ENCODE measurements at places on chromosomes 6 and 20. TPM values are rescaled to one million over a fixed set of nuclear protein-coding genes. Genes with fewer than 3 reads are reported as not detected.

PEDS1 gene
- total RNA-seq = 7.1 TPM

DNA sequence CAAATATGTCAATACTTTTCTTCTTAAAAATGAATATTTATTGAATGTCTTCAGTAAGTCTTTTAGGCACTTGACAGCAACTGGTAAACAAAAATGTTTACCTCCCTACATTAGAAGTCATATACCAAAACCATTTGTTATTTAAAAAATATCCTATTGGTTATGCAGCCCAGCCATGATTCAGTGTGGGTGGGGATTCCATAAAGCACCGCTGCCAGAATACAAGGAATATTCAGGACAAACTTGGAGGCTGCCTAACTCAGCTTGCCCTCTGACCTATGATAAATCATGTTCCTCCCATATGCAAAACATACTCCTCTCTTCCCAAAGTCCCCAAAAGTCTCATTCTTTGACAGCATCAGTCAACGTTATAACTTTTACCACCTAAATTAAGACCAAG lies 486.8 kb upstream of the IRAK1BP1 start:
- no peak for DNase-seq

TREM1 gene
- total RNA-seq = 1.6 TPM

GRCh38 chr6:132235596-132236280 lies 165.5 kb downstream of the MOXD1 start:
- no peak for DNase-seq

GRCh38 chr6:134626086-134626485 lies 308.2 kb upstream of the SGK1 start:
- no peak for DNase-seq

GRCh38 chr6:123091091-123091895 lies 95.3 kb downstream of the CLVS2 start:
- DNase-seq = no peak

- DNase-seq = no peak
Measured at GRCh38 chr6:134980846-134981245, 30.9 kb upstream of the ALDH8A1 start.

GATA5 gene
- total RNA-seq = not detected

DNA sequence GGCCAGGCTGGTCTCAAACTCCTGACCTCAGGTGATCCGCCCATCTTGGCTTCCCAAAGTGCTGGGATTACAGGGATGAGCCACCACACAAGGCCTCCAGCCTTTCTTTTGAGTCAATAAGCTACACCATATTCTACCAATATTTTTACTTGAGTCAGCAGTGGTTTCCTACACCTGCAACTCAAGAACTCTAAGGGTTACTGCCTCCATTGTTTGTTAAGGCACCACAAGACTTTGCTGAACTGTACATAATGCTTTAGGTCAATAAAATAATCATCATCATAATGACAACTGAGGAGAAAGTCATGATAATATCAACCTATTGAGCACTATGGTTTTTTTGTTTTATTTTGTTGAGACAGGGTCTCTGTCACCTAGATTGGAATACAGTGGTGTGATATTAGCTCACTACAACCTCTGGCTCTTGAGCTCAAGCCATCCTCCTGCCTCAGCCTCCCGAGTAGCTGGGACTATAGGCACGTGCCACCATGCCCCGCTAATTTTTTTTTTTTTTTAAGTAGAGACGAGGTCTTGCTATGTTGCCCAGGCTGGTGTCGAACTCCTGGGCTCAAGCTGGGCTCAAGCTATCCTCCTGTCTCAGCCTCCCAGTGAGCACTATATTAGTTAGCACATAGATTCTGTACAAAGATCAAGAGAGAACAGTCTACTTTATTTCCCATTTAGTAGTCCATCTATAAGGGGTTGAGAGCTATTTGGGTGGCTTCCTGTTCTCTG lies 34.9 kb upstream of the ZMYND8 start:
- no peak for DNase-seq

DNA sequence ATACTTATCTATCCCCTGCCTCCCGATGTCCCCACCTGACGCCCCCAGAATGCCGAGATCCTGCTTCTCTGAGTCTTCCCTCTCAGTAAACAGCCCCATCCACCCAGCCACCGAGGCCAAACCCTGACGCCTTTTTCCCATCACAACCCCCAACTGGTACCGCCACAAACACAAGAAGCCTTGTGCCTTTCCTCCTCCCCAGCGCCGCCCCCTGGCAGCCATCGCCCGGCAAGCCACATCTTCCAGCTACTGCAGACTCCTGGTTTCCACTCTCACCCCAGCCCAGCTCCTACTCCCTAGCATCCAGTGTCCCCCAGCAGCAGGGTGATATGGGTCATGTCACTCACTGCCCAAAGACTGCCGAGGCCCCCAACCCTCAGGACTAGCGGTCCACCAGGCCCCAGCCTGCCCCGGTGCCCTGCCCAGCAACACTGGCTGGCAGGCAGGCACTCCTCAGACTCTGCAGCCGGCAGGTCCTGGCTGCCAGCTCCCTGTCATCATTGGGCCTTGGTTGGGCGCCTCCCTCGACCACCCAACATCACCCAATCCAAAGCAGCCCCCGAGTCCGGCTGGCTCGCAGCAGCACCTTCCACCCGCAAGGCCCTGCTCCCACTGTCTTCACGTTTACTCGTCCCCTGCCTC lies 11.2 kb downstream of the TCFL5 start:
- no peak for DNase-seq

GRCh38 chr6:20652299-20653084 lies 118.2 kb downstream of the CDKAL1 start:
- no peak for DNase-seq

MUC21 gene
- total RNA-seq = not detected

GRCh38 chr6:27757307-27757706 lies 154.9 kb downstream of the OR2B2 start:
- DNase-seq = no peak

SIM1 gene
- 2.5 TPM for total RNA-seq

ATXN1 gene
- 52.6 TPM for total RNA-seq

- DNase-seq = no peak
Measured at GRCh38 chr6:149160943-149161342, 156.6 kb upstream of the TAB2 start.

LSM14B gene
- 32.7 TPM for total RNA-seq

DNA sequence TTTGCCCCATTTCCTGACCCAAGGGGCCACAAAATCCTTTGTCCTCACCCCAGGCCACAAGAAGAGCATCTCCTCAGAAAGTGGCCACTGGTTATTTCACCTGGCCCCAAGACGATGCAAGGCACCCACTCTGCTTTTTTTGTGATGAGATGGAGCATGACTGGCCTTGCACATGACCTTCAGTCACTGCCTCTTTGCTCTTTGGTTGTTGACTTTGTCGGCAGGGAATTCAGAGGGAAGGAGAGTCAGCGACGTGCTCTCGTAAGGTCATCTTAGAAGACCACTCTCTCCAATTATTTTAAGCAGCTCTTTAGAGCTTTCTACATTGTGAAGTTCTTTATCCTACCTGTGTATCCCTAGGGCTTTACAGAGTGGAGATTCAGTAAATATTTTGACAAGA lies 306.7 kb downstream of the PLCB1 start:
- no peak for DNase-seq

SPTLC3 gene
- total RNA-seq = 32.3 TPM

GRCh38 chr6:158322400-158322723 lies 10.1 kb downstream of the TULP4 start:
- DNase-seq = no peak

DNA sequence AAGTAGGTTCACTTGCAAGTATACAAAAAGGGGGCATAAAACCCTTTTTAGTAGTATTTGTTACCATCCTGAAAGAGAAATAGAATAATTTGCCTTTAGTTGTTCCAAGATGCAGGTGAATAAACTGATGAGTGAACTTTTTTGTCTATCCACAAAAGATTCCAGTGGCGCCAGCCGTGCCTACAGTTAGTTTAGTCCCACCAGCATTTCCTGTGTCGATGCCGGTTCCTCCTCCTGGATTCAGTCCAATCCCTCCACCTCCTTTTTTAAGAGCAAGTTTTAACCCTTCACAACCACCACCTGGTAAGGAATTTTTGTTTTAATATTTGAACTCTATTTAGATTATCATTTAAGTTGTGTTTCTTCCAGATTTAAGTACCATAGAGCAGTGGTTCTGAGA lies 90.9 kb downstream of the SCAF8 start:
- DNase-seq = no peak

GRCh38 chr20:58911970-58912369 lies 59.5 kb downstream of the GNAS start:
- no peak for DNase-seq

GRCh38 chr6:6331946-6332601 lies 11.6 kb upstream of the F13A1 start:
- DNase-seq = peak; percentile 31

SUMO4 gene
- 6.5 TPM for total RNA-seq

DNA sequence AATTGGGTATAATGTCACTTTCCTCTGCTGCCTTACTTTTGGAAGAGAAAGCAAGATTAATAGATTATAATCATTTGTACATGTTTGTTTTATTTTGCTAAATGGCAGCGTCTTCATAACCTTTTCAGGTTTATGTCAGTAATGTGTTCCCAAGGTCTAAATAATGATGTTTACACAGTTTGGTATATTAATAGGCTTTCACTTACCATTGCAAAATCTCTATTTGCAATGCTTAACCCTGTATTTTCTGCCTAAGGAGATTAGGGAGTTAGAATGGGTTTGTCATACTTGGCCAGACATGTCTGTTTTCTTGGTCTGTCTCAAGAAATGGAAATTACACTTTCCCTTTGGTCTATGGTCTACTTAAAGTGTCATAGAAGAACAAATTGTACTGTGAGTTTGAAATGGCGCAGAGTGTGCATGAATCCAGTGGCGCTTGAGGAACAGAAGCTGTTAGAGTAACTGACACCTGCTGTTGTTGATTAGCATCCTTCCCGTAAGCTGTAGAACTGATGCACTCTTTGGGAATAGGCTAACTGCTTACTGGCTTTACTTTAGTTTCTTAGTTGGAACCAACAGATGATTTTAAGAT lies 261.1 kb downstream of the SAMD5 start:
- no peak for DNase-seq

DNA sequence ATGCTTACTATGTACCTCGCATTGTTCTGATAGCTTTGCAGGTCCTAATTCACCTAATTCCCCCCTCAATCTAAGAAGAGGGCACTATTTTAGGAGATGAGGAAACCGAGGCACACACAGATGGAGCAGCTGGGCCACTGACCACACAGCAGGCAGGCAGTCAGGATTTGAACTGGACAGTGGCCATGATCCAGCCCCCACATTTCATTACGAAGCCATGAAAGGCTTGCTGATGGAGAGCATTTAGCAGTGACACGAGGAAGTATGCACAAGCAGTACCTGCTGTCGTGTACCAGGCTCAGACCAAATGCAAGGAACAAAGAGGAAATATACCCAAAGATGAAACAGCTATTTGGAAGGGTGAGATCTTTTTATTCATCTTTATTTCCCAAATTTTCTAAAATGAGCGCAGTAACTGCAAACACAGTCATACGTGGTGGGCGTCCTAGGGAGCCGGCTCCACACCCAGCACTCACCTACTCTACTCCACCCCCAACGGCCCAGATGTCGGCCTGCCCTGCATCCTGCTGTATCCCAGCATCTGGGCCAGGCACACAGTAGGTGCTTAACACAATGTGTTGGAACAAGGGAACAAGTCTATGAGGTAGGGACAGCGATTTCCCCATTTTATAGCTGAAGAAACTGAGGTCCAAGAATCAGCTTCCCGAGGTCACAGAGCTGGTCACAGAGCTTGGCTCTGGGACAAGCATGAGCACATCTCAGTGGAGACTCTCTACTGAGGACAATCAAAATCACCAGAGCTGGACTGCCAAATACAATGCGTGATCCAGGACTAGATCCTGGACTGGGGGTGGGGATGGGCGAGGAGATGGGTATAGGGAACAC lies 15.0 kb downstream of the PREX1 start:
- DNase-seq = no peak

- no peak for DNase-seq
Measured at GRCh38 chr6:102126488-102126887, 733.0 kb downstream of the GRIK2 start.

TINAG gene
- total RNA-seq = 0.20 TPM

NFATC2 gene
- total RNA-seq = 6.0 TPM

GRCh38 chr20:44491635-44492395 lies 16.1 kb downstream of the TTPAL start:
- no peak for DNase-seq

HDGFL1 gene
- not detected for total RNA-seq

SPATS1 gene
- not detected for total RNA-seq

RING1 gene
- total RNA-seq = 18.8 TPM

DNA sequence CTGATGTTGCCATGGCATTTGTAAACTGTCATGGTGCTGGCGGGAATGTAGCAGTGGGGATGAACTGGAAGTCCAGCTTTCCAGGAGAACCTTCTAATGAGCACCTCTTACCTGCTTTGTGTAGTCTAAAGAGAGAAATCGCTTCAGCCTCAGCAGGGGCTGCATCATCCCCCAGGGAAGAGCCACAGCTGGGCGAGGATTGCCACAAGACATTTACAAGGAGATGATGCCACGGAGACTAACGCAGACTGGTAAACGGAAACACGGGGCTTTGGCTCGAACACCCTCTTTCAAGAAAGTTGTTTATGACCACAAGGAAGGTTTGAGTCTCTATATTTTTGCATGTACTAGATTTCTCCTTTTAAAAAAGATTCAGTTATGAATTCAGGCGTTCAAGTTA lies 72.9 kb downstream of the CDH26 start:
- no peak for DNase-seq

DNA sequence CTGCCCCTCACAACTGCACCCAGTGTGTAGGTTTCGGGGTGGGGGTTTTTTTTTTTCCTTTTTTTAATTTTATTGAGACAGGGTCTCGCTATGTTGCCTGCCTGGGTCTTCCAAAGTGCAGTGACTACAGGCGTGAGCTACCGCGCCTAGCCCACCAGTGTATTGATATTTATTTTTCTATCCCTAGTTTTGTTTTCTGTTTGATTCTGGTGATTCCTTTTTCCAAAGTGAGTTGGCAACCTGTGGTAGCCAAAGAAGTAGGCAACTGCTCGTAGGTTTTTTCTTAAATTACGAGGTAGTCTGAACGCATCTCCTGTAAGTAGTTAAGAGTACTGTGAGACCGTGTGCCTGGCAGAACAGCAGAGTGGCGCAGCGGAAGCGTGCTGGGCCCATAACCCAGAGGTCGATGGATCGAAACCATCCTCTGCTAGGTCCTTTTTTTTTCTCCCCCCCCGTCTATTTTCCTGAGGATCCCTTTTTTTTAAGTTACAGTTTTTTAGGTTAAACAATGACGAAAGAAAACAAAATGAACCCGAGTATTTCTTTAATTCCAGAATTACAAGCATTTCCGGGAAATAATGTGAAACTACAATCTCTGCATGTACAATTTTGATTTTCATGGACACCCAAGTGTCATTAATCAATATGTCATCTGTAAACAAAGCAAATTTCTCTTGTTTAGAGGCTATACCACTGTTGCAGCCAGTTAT lies 78.7 kb upstream of the BTN3A2 start:
- DNase-seq = peak; percentile 89

Measured in skin of body (tissue), 3 donors.